ENCODE measurements at places on chromosomes 7 and 10. TPM values are rescaled to one million over a fixed set of nuclear protein-coding genes. Genes with fewer than 3 reads are reported as not detected.
A peak's percentile ranks its signal among the peaks of the same experiment; 100 is the strongest.

Gene FAM107B
- total RNA-seq: 46.4 TPM

GRCh38 chr10:5933909-5934546 lies 43.3 kb downstream of the IL15RA start:
- no peak for DNase-seq

GRCh38 chr7:66150471-66150870 lies 35.8 kb downstream of the CRCP start:
- peak; percentile 76 for DNase-seq

DNA sequence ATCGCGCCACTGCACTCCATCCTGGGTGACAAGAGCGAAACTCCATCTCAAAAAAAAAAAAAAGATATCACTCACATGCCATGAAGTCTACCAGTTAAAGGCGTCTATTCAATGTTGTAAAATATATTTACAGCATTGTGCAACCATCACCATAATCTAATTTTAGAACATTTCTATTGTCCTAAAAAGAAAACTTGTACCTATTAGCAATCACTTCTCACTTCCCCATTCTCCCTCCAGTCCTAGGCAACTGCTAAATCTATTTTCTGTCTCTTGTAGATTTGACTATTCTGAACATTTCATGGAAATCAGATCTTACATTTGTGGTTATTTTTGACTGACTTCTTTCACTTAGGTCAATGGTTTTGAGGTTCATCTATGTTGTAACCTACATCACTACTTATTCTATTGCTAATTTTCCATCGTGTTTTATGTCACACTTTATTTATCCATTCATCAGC lies 25.2 kb upstream of the OTUD1 start:
- no peak for DNase-seq

GRCh38 chr10:98608411-98608810 lies 161.7 kb upstream of the HPS1 start:
- DNase-seq: no peak

GRCh38 chr10:131259535-131259934 lies 52.0 kb downstream of the TCERG1L start:
- DNase-seq: no peak
